ENCODE measurements at places on chromosomes 5 and 9. TPM values are rescaled to one million over a fixed set of nuclear protein-coding genes. Genes with fewer than 3 reads are reported as not detected.

- no peak for DNase-seq
Observed at GRCh38 chr9:131167146-131167692, 41.8 kb downstream of the NUP214 start.

GRCh38 chr9:14180093-14180959 lies 133.6 kb downstream of the NFIB start:
- no peak for DNase-seq

GRCh38 chr9:12722131-12722530 lies 28.9 kb downstream of the TYRP1 start:
- DNase-seq = no peak

The ENTPD8 gene
- total RNA-seq = not detected

DNA sequence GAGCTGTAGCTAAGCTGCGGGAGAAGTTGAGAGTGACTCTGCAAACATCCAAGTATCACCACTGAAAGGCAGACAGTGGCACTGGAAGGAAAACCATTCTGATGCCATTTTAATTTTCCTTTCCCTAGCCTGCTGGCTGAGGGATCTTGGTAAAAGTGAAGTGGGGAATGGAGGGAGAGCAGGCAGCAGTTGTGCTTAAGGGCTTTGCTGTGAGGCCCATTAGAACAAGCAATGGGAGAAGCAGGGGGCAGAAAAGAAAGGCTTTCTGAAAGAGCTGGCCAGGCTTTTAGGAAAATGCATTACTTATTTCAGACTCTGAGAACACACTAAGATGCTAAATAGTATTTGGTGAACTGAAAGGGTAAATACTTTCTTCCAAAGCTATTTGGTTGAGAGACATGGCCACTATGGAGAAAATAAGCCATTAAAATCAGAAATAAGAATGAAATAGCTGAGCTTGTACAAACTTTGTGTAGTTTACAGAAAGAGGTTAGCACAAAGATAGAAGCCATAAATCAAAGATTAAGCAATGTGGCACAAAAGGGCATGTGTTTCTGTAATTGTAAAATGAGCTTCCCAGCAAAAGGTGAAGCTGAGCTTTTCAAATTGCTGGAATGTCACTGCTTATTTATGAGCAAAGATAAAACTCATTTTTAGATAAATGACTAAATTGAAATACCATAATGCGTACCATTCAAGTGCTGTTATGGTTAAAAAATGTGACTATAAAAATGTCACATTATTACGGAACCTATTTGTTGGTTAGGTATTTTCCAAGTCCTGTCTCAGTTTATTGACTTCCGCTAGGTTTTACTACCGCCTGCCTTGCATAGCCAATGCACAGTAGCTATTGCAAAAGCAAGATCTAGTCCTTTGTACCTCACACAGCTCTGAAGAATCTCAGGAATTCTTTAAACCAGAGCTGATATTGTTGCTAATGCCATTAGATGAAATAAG lies 20.8 kb downstream of the SNCAIP start:
- DNase-seq = no peak

DNA sequence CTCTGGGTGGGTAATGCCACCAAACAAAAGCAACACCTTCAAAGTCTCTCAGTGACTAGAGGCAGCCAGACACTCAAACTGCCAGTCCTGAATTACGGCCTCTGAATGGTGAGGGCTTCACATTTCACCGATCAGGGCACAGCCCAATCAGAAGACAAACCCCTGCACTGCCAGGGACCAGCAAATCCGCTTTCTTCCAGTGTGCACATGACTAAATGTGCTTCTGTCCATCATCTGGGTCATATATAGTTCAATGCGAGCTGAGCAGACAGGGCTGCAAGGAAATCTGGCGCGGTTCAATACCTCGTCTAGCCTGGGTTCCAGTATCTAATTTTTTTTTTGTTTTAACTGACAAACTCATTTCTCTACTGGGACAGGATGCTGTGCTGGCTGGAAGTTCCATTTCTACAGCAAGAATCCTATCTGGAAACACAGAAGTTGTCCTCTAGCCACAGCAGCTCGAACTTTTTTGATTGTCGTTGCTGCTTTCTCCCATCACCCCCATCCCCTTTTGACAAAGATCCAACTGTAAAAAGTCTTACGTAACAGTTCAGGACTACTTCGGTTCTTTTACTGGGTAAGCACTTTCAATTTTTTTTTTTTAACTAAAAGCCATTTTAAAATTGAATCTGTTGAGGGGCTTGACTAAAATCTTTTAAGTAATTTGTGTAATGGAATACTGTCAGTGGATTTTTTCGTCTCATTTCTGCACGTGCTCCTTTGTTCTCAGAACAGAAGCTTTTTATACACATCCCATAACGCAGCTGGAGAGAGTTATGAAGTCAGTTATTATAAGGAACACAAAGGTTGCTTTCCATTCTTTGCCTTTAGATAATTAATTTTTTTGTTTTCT lies 112.7 kb downstream of the NR6A1 start:
- DNase-seq = peak; percentile 69

The SNX24 gene
- total RNA-seq = 7.9 TPM

- DNase-seq = peak; percentile 68
Observed at GRCh38 chr5:115831163-115831768, 10.1 kb downstream of the ATG12 start.

DNA sequence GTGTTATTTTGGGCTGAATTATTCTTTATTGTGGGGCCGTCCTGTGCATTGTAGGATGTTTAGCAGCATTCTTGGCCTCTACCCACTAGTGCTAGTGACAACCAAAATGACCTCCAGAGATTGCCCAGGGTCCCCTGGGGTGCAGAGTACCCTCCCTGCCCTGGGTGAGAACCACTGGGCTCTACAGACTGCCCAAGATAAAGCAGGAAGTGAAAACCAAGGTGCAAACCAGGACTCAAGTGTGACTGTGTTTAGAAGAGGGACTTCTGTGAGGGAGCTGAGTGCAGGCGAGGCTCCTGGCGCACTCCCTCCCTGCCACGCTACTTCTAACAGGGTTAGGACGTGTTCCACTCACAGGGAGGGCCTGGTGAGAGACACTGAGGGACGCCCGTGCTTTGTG lies 41.6 kb downstream of the USP20 start:
- no peak for DNase-seq

GRCh38 chr5:134129411-134130238 lies 15.1 kb downstream of the TCF7 start:
- DNase-seq = no peak

The MCTP1 gene
- total RNA-seq = 2.5 TPM

The AGTPBP1 gene
- 35.4 TPM for total RNA-seq

- DNase-seq = no peak
Observed at GRCh38 chr9:3920604-3921582, 379.0 kb downstream of the GLIS3 start.

The GBA2 gene
- 137 TPM for total RNA-seq

The ZNF608 gene
- total RNA-seq = 17.4 TPM

GRCh38 chr9:93819905-93820304 lies 135.2 kb downstream of the BARX1 start:
- no peak for DNase-seq

GRCh38 chr5:57303985-57304384 lies 130.1 kb downstream of the GPBP1 start:
- no peak for DNase-seq

The TMC1 gene
- total RNA-seq = not detected

- DNase-seq = no peak
Observed at GRCh38 chr5:88438006-88438405, 169.4 kb upstream of the TMEM161B start.

The IL33 gene
- not detected for total RNA-seq

The PCDHGB3 gene
- 3.8 TPM for total RNA-seq

The PALM2AKAP2 gene
- not detected for total RNA-seq

The NXNL2 gene
- total RNA-seq = not detected

The TRIM7 gene
- total RNA-seq = 7.4 TPM

GRCh38 chr5:105617436-105618215 lies 2053.1 kb downstream of the EFNA5 start:
- DNase-seq = no peak

GRCh38 chr5:149439899-149440542 lies 60.9 kb upstream of the IL17B start:
- DNase-seq = no peak

GRCh38 chr5:170536525-170536924 lies 32.7 kb downstream of the KCNIP1 start:
- no peak for DNase-seq

DNA sequence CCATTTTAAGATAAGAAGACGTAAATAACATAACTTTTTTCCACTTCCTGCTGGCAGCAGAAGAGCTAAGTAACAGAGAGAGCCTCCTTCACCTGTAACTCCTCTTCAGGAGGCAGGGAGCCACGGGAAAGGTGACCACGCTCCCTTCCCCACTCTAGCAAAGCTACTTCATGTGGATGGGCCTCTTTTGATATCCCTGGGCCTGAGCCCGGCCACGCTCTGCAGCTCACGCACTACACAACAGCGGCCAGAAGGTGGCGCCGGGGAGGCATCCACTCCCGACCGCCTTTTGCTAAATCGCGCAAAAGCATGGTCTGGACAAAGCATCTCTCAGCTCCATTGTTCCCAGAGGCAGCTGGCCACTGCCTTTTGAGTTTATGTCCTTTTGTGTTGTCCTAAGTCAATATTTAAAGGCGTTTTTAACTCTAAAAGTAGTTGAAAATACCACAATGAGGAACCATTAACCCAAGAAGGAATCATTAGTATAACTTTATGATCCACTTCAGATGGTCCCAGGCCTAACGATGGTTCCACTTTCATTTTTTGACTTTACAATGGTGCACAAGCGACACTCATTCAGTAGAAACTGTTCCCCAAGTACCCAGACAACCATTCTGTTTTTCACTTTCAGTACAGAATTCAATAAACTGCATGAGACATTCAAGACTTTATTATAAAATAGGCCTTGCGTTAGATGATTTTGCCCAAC lies 23.6 kb downstream of the CMBL start:
- peak; percentile 81 for DNase-seq

GRCh38 chr5:178206166-178207101 lies 2.1 kb downstream of the HNRNPAB start:
- peak; percentile 39 for DNase-seq

The CDX1 gene
- not detected for total RNA-seq

DNA sequence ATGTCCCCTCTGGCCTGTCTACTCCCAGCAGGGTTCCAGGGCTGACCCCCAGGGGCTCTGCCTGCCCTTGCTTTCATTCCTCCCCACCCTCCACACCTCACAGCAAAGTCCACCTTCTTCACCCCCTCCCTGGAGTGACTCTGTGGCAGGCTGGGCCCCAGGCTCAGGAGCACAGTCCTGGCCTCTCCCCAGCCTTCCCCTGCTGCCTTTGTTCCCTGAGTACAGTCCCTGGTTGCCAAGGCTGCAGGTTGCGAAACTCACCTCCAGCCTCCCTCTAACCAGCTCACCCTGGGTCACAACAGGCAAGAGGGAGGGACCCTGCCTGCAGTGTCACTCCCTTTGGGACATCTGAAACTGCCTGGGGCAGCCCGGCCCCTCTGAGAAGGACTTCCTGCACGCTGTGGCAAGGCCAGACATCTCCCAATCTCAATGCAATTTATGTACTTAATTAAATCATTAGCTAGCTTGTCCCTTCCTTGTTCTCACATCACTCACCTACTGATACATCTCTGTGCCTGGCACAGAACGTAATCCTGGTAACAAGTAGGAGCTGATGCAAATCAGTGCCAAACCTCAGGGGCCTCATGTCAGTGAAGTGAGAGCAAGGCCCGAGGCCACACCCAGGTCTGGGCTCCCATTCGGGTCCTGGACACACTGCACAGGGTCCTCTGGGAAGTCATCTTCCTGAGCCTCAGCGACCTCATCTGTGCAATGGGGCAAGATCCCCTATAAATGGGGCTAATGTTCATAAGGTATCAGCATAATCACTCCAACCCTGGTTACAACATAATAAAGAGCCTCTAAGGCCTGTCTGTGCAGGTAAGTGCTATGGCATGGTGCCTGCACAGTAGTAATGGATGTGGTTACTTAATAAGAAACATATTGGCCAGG lies 27.3 kb upstream of the TRIM14 start:
- no peak for DNase-seq

GRCh38 chr5:125654392-125654791 lies 768.8 kb upstream of the GRAMD2B start:
- DNase-seq = no peak

The PCDHGB2 gene
- 3.3 TPM for total RNA-seq

The SHOC1 gene
- total RNA-seq = not detected

DNA sequence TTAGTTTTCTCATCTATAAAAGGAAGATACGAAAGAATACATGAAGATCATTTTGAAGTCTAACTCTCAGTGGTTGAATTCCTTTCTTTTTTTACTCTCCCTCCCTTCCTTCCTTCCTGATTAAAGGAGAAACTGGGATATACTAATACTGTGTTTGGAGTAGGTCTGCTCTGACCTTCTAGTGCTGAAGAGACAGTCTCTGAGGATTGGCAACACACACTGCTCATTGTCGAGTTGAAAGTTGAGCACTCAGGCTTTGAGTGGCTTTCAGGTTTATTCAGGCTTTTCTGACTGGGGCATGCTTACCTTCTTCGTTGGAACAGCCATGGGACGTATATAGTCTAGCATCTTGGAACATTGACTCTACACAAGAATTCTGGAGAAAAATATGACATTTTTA lies 86.9 kb upstream of the RPS23 start:
- no peak for DNase-seq

The PCDHA1 gene
- total RNA-seq = not detected

The NUP214 gene
- total RNA-seq = 103 TPM

- DNase-seq = no peak
Observed at GRCh38 chr5:115100319-115100955, 69.3 kb downstream of the TRIM36 start.

DNA sequence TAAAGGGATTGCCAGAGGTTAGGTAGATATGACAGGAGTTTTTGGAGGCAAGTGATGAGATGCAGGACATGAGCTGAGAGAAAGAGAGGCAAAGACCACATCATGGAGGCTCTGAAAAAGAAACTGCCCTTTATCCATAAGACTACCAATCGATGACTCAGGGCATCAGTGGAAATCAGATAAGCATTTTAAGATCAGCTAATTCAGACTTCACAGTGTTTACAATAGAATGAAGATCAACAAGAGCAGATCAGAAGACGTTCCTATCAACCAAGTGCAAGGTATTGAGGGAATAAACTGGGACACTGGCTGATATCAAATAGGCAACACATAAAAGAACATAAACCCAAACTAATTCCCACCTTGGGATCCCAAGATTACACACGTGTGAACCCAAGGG lies 227.2 kb downstream of the SLCO4C1 start:
- no peak for DNase-seq

All from B cell (primary cell).